Kasumi-1 (cell line): ENCODE measurements at places on chromosomes 4 and X.

- DNase-seq, result no peak
Measured at GRCh38 chr4:158936238-158936637, 166.6 kb upstream of the RAPGEF2 start.

- DNase-seq, result no peak
Measured at GRCh38 chrX:8278557-8278956, 107.5 kb upstream of the VCX2 start.

DNA sequence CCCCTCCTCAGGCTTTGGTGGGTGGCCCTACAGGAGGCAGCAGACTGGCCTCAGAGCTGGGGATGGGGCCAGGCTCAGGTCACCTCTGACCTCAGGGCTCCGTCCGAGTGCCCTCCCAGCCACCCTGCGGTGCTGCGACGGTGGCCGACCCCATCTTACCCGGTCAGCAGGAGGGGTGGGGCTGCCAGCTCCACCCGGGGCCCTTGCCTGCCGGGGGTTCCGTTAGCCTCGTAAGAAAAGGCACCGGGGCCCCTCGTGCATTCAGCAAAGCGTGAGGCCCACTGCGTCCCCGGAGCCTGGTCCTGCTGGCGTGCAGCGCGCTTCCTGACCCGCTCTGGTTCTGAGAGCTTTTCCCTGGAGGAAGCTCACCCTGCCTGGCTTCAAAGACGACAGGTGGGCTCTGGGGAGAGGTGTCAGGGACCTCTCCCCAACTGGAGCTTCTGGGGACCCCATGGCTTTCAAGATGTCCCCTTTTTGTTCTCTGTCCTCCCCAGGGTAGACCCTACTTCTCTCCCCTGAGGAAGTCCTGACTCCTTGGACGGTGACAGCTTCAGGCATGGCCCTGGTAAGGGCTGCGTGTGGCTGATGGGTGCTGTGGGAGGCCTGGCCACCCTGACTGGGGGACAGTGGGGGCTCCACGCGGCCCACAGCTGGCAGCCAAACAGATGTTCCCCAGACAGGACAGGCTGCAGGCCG, 15.9 kb downstream of the FGFRL1 start:
- no peak for DNase-seq

- no peak for DNase-seq
Measured at GRCh38 chrX:13377550-13377934, 57.7 kb upstream of the ATXN3L start.

DNA sequence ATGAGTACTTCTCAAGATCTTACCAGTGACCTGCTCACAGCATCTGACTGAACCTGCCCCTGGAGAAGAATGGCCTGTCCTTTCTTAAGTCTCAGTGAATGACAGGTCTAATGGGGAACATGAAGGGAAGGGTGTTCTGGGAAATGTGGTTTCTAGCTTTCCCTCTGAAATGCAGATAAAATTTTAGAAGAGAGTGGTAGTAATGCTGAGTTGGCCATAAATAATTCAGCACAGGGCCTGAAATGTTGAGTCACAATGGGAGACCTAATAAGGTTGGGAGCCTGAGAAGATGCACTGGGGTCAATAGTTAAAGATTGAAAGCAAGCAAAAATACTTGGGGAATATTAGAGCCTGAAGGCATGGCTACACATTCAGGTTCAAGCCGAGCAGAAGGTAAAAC, 214.9 kb upstream of the ARHGAP24 start:
- DNase-seq, result no peak

DNA sequence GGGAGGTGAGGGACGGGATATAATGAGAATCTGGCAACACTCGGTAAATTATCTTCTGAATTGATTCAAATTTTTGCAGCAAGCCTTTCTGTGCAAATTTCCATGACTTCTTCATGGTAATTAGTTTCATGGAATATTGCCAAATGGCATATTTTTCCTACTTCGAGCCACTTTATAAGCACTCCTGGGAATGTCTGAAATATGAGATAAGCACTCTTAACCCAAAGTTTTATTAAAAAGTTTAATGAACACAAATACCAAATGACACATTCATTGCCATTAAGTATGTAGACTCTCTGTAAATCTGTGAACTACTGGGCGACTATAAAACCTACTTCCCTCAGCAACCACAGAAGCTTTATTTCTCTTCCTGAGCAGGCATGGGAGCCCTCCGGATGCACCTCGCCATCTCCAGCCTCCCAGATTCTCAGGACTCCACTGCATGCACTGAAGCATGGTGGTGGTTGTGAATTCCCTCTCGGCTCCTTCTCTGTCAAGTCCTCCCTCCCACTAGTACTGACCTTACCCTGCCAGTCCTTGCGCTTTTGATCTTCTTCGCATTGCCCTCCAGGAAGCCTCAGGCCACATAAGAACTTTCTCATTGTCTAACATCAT, 154.4 kb upstream of the RPL34 start:
- no peak for DNase-seq

DNA sequence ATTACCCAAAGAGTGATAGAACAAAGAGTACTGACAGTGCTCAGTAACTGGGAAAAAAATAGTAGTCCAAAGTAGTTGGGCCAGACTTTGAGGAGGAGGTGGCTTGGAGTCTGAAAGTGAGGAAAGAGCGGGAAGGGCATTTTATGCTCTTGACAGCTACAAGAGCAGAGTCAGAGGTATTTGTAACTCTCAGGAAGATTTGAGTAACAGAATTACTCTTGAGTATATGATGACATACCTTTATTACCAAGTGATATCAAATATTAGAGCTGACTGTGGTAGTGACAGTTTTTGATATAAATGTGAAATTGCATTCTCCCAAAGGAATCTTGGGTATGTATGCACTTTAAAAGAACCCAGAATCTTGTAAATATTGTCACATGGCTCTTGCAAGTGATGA, 2.2 kb downstream of the SLAIN2 start:
- DNase-seq, result no peak

DNA sequence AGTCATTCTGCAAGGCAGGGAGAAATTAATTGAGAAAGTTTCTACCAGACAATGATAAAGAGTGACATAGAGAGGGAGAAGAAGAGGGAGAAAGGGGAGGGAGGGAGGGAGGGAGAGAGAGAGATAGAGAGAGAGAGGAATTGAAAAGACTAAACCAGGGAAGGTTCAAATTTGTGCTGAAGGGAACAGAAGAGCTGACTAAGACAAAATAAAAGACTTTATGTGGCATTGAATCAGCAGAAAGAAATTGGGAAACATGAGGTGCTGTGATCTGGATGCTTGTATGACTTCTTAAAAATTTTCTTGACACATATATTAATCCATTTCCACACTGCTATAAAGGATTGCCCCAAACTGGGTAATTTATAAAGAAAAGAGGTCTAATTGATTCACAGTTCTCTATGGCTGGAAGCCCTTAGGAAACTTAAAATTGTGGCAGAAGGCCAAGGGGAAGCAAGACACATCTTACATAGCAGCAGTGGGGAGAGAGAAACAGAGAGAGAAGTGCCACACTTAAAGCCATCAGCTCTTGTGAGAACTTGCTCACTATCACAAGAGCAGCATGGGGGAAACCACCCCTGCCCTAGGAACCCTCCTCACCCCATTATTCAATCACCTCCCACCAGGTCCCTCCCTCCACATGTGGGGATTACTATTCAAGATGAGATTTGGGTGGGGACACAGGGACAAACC, 13.5 kb upstream of the CXCL6 start:
- DNase-seq, result peak; percentile 39

DNA sequence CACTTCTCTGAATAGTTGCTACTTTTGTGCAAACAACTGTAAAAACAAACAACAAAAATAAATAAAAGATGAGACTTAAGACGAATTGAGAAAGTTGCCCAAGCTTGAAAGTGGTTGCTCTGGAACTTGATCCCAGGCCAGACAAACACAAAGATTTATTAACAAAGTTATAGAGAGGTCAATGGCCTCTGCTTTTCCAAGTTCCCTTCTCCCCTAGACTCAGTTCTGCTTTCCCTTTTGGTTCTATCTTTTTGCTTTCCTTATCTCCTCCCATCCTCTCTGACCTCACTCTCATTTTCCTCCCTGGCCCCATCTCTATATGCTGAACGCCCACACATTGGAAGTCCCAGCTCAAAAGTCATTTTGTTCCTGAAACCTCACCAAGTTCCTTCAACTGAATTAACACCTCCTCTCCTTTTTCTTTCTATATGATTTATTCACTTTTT, 82.7 kb downstream of the MXRA5 start:
- DNase-seq, result no peak

DNA sequence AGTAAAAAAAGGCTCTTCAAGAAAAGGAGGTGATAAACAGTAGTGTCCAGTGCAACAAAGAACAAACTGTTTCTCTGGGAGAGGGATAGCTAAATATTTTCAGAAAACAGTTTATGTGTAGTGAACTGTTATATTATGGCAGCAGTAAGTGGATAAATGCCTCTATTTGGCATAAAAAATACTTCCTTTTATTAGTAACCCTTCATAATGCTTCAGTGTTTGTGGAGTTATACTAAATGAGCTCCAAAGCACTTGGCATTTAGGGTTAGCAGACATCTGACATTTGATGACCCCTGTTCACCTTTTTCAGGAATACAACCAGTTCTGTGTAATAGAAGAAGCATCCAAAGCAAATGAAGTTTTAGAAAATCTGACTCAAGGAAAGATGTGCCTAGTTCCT, 31.9 kb downstream of the TRAPPC11 start:
- no peak for DNase-seq

GRCh38 chrX:79368441-79368840, 1.3 kb upstream of the ITM2A start:
- DNase-seq, result no peak

GRCh38 chr4:115688961-115689360, 575.5 kb upstream of the NDST4 start:
- DNase-seq, result no peak

DNA sequence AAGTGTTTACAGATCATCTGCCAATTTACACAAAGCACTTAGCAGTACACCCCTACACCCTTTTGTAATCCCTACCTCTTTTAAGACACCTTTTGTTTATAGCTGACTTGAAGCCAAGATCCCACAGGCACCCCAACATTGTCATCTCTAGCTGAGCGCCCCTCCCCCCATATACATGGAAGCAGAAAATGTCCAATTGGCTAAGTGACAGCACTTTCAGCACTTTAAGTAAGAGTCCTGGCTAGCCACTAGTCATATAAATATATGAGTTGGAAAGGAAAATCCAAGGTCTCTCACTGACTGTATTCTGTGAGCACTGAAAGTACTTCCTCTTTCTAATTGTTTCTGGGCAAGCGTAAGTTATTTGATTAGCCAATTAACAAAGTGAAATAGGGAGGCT, 108.2 kb downstream of the NSUN7 start:
- peak; percentile 76 for DNase-seq

DNA sequence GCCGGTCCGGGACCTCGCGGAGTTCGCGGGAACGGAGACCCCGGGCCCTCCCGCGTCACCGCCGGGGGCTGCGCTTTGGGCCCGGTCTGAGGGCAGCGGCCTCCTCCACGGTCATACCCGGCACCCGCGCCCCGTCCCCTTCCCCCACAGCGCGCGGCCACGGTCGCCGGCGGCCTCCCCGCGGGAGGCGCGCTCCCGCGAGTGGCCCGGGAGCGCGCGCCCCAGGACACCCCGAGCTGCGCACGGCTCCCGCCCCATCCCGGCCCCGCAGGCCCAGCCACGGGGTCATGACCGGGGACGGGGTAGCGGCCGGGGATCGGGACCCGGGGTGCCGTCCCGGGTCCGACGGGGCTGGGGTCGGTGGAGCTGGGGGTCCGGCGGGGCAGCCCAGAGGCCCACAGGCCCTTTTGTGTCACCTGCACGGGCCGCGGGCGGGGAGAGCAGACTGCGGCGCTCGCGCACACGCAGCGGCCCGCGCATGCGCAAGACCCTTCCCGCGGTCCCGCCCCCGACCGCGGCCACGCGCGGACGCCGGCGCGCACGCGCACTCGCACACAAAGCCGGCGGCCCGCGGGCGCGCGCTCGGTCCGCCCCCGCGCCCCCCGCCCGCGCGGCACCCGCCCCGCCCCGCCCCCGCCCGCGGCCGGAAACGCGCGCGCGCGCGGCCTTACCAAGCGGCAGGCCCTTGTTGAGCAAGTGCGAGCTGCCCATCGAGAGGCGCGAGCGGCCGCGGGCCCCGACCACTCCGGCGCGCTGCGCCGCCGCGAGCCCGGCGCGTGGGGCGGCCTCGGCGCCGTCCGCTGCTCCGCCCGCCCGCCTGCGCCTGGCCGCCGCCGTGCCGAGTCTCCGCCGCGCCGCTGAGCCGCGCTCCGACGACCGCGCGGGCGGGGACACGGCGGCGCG, at the start of gene CTBP1:
Gene CTBP1, minus strand, starts transcription at position 886 of the 903 bp plus-strand sequence. CDS start 7,799 bp downstream, outside the sequence.
- peak; percentile 66 for DNase-seq

DNA sequence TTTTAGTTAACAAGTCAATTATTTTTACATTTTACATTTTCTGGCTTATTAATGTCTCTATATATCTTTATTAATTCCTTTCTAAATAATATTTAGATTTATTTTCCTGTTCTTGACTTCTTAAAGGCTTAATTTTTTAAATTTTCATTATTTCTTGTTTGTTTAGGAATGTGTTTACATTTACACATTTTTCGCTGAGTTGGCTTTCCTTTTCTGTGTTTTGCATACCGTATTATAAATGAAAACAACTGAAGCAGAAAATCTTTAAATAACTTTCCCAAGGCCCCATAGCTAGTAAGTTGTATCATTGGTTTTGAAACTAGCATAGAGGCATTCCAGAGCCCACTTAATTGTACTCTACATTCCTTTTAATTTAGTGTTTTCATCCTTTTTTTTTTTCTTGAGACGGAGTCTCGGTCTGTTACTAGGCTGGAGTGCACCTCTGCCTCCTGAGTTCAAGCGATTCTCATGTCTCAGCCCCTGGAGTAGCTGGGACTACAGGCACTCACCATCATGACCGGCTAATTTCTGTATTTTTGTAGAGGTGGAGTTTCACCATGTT, 261.6 kb downstream of the IQCM start:
- DNase-seq, result no peak

DNA sequence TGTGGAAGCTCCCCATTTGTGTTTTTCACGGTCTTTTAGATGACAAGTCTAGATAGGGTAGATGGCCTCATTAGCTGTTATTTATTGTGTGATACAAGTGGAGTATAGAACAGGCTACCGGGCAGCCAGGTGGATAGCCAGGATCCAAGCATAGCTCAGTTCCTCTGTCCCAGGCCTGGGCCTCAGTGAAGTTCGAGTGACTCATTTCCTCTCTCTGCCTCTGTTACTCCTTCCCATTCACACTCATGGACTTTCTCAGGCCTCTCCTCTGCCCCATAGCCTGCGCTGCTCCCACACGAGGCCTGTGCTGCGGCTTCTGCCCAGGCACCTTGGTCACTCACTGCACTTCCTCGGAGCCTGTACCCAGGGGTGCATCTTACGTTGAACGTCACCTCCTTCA, 54.5 kb downstream of the TENM3 start:
- DNase-seq, result peak; percentile 15

DNA sequence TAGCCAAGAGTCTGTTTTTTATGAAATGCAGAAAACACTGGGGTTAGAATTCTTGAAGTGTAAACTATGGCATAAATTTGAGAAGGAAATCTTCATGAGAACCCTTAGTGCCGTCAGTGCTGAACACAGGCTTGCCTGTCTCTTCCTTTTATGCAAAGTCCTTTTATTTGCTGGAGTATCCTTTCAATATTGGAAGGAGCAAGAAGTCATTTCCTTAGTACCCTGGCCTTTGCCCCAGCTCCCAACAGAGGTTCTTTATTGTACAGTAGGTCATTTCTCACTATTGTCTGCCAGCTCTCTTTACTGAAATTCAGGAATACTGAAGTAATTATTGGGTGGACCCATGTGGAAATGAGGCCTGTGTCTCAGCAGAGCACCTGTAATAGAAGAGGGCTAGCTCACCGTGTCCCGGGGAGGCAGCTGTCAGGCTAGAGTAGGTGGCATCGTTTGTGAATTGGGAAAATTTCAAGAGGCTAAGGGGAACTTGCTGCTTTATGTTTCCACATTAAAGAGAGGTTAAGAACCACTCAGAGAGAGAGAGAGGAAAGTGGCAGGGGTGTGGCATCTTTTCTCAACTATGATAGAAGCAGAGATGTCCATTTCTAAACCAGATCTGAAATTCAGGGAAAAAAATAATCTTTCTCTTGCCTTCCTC, 8.7 kb downstream of the FHDC1 start:
- no peak for DNase-seq

- DNase-seq, result no peak
Measured at GRCh38 chr4:153916273-153916755, 127.4 kb upstream of the SFRP2 start.
